ENCODE measurements at places on chromosomes 2 and 18.

DNA sequence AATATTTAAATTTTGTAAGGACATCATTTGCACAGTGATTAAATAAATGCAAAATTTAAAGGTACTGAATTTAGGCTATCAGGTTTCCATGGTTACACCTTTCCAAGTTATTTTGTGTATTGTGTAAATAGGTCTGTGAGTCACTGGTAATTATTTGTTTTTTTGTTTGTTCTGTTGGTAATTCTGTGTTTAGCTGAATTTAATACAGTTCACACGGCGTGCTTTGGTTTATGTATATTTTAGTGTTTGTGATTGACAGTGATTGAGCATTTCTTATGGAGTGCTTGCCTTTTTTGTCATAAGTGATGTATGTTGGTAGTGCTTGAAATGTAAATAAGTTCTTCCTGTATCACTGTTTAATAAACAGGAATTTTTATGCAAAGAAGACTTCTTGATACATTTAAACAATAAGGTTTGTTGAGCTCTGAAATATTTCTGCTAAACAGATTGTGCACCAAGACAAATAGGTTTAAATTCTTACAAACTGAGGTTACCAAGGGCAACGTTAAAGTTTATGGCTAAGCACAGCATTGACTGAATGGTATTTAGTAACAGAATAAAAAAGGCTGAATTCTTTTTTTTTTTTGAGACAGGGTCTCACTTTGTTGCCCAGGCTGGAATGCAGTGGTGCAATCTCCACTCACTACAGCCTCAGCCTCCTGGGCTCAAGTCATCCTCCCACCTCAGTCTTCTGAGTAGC, 38.3 kb upstream of the DLX1 start:
- no peak for DNase-seq

DNA sequence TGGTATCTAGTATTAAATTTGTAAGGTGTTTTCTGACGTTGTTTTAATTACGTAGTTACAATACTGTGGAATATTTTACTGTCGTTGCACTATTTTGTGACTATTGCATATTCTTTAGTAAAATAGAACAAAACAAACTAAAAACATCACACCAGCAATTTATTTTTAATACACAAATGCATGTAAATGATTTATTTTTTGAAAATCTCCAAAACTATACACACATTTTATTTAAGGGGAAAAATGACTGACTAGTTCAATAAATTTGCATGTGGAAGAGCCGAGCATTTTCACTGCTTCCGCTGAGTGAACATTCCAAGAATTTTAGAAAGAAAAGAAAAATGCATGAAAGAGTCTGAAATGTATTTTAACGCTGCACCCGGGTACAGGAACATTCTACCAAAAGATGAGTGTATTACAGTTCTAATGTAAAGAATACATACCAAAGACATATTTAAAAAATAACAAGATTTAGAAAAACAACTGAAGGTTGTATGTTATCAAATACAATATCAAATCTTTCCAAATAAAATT, 257.7 kb downstream of the MEIS1 start:
- no peak for DNase-seq

- DNase-seq: no peak
Observed at GRCh38 chr18:54240629-54241107, 16.2 kb upstream of the MBD2 start.

DNA sequence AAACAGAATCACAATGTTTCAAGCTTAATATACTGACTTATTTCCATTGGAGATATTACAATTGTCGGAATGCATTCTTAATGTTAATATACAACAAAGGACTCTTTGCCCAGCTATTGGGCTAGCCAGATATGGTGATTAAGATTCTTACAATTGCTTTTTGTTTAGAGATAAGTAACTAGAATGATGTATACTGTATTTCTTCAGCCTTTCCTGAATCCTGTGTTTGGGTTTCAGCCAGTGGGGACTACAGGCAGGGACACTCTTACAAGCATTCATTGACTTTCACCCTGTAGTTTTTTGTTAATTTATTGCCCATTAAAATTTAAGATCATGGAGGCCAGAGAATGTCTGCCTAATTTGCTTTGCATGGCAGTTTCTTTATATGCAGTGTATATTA, 254.1 kb upstream of the TMEFF2 start:
- DNase-seq: no peak

DNA sequence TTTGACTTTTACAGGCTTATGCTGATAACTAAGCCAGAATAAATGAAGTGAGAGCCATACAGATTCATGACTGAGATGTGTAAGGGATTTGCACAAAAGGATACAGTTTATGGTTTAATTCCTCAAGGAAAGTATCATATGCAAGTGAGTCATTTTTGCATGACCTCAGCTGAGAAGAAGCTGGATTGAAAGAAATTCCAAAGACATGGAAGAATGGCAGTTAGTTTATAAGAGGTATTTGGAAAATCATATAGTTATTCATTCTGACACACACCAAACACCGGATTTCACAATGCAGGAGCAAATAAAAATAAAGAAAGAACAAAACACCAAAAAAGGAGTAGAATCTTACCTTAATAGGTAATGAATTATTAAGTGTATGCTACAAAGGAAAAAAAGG, 83.2 kb upstream of the RND3 start:
- DNase-seq: no peak

Data from hippocampal formation (tissue), 2 donors.